ENCODE measurements at places on chromosomes 2 and 18.
A peak's percentile ranks its signal among the peaks of the same experiment; 100 is the strongest.

- DNase-seq: no peak
Observed at GRCh38 chr2:217937446-217937845, 65.3 kb downstream of the TNS1 start.

DNA sequence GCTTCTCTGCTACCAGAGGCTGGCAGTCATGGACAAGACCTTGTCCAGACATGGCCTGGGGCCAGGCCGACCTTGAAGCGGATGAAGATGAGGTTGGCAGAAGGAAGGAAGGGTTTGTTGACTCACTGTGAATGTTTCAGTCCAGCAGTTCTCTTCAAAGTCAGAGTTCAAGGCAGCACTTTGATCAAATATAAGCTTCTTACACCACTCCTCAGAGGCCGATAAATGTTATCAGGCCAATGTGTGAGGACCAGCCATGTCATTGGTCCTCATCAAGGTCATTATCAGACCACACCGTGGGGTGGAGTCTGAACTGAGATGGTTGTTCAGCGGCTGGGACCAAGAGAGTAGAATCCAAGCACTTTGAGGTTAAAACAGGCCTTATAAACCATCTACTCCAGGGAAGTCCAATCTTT, 35.5 kb downstream of the QPCT start:
- no peak for DNase-seq

DNA sequence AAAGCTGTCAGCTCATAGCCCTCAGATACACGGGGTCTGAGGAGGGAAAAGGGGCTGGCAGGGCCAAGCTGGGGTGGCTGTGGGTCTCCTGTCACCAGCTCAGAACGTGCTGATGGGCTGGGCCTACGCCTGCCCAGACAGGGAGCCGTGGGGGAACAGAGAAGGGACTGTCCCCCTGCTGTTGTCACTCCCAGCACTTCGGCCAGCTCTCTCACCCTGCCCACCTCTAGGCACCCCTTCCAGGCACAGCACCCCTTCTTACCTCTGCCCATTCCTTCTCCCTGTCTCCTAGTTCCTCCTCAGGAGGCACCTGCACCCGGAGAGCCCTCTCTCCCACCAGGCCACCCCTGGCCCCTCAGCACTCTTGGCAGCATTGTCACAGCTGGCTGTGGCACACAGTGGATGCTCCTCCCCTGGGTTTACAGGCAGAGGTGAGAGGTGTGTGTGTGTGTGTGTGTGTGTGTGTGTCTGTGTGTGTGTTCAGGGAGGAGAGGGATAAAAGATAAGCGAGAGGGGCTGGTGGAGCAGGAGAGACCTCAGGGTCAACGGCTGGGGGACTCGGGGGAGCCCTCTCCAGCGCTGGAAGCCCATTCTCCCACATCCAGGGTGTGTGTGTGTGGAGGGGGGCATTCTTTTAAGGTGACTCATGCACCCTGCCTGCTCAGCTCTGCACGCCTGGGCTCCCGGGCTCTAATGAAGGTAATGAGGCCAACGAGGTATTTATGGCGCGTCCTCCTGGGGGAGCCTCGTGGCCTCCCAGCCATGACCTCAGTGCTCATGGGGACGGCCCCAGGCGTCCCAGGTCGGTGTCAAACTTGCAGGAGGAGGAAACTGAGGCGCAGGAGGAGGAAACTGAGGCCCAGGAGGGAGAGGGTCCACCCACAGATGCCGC, 66.1 kb upstream of the SMAD7 start:
- DNase-seq: no peak

GRCh38 chr18:74610051-74610615, 12.5 kb downstream of the ZNF407 start:
- DNase-seq: no peak

DNA sequence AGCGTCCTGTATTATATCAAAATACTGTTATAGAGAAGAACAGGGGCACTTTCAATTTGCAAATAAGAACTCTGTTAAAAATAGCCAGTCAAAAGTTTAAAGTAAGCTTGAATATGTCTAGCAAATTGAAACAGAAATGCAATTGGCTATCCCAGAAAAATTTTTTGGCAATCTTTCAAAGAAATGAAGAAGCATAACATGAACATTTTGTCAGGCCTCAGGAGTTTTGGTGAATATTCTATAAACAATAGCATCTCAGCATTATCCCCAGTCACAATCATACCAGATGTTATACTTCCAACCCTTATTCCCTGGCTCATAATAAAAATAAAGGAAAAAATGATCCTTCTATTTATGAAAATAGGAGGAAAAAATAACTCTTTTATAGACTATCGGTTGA, 252.4 kb downstream of the GRB14 start:
- no peak for DNase-seq

- DNase-seq: peak; percentile 13
Observed at GRCh38 chr2:240136671-240137292, 677 bp upstream of the COPS9 start.

GRCh38 chr2:30692829-30693275, 114.4 kb downstream of the CAPN13 start:
- no peak for DNase-seq

DNA sequence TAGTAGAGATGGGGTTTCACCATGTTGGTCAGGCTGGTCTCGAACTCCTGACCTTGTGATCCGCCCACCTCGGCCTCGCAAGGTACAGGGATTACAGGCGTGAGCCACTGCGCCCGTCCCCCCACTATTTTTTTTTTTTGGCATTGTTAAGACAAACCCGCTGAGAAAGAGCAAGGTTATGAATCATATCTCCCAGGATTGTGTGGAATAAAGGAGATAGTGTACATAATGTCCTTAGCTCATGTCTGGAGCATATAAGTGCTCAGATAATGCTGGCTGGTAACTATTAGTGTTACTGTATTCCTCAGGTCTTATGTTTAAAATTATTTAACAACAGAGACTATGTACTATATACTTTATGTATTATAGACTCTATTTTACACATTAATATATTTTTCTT, 36.0 kb downstream of the TTC27 start:
- DNase-seq: no peak

DNA sequence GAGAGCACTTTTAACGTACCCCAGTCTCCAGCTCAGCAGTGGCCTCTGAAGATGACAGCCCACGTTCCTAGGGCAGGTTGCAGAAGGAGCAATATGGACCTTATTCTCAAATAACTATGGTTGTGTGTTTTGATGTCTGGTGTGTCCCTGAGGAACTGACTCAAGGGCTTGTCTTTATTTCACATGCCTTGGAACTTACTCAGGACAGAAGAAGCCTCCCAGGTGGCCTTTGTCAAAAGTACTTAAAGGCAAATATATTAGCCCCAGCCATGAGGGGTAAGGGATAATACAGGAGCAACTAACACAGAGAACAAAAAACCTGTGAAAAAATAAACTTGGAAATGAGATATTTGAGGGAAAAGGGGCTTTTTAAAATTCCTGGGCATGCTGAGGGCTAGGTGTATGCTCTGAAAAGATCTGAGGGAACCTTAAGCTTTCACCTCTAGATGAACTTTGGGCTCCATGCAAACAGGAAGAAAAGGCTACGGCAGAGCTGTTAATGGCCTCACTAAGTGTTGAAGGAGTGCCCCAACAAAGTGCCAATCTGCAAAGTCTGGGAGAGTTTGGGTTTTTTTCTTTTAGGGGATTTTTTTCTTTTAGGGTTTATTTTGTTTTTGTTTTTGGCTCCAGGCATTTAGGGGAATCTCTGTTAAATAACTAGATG, 40.3 kb downstream of the SRBD1 start:
- DNase-seq: no peak

DNA sequence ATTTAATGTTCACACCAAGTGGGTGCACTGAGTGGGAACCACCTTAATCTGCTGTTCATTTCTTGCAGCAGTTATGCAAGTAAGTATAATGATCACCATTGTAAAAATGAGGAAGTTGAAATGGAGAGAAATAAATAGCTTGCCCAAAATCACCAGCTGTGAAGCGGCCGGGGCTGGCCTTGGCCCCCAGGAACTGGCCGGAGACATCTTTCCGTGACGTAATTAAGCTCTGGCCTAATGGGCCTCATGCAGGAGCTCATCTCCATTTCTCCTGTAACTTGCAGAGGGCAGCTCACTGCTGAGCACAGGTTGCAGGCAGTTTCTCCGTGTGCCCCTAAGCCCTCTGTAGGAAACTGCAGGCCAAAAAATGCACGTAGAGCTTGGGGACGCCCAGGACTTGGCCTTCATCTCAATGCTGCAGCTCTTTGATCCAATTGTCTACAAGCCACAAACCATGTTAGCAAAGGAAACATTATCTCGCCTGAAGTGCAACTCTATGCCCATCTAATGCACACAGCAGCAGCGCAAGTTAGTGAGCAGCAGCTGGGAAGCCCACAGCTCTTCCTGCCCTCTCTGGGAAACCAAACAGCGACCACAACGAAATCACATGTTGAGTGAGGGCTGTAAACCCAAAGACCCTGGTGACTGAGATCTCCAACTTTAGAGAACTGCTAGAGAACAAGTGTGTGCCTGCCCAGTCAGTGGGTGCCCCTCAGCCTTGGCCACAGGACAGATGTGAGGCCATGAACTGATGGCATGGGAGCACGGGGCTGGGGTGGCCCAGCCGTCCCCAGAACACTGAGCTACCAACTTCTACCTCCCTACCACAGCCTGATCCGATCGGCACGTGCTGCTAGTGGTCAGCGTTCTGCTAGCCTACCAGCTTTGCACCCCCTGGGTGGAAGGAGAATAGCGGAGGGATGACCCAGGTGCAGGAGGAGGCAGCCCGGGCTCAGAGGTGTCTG, 28.8 kb downstream of the APCDD1 start:
- no peak for DNase-seq

- no peak for DNase-seq
Observed at GRCh38 chr18:35407871-35408481, 30.8 kb upstream of the ZNF396 start.

GRCh38 chr2:45823723-45824206, 172.3 kb downstream of the PRKCE start:
- DNase-seq: no peak

GRCh38 chr2:7009207-7009911, 92.1 kb downstream of the RNF144A start:
- DNase-seq: no peak

GRCh38 chr2:121999264-121999663, 243.8 kb downstream of the TSN start:
- no peak for DNase-seq

- no peak for DNase-seq
Observed at GRCh38 chr2:161426922-161427663, 11.0 kb downstream of the TBR1 start.

DNA sequence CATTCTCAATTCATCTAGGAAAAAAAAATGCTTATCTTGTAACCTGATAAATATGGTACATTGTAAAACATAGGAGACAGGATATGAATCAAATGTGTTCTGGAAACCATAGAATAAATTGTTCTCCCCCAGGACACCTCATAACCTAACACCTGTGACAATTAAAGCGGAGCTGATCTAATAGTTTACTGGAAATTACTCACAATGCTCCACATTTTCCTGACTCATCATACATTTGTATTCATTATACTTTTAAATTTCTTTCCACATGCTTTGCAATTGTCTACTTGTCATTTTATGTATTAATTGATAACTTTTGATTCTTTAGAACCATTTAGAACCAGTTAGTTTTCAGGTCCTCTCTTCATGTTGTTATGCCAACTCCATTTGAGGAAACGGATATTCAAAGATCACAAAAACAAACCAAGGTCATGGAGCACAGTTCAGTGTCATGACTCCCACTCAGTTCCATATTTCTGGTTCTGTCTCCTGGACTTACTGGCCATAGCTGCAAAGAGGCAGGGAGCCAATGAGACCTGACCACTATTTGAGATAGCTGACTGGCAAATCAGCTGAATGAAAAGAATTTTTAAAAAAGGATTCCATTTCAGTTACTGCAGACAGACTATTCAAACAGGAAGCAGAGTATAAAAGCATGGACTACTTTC, 128.5 kb downstream of the CALCRL start:
- DNase-seq: no peak

DNA sequence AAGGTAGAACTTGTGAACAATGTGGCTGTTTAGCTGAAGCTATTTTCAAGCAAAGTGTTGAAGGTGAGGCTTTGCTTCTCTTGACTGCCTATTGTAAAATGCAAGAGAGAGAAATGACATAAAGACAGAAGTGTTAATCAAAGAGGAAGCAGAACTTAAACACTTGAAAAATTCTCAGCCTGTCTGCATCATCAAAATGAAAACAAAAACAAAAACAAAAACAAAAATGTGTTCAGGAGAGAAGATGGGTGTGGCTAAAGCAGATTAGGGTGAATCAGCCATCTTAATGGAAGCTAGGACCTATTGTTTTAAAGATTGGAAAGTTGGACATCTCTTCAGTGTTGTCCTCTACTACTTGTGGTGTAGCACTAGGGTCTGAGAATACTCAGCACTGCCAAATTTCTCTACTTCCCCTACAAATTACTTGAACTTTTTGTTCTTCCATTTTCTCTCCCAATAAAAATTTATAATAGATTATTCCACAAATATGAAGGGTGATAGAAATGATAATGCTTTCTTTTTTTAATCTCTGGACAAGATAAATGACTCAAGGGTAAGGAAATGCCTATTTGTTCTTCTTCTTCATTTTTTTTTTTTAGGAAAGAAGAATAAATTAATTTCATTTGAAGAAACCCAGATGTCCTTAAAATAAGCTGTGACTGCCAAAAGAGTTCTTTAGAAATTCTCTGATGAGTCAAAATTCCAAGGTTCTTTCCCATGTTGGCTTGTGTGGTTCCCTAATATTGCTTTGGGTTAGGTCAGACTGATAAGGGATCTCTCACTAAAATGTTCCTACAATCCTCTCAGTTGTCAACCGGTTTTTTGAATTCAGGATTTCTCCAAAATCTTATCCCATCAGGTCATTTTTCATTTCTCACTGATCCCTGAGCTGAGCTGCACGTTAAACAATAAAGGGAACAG, 571.2 kb upstream of the ZEB2 start:
- DNase-seq: no peak
